Astrocyte (in vitro differentiated cells and primary cell): ENCODE measurements at places on chromosomes 3 and 15.
A peak's percentile ranks its signal among the peaks of the same experiment; 100 is the strongest.

DNA sequence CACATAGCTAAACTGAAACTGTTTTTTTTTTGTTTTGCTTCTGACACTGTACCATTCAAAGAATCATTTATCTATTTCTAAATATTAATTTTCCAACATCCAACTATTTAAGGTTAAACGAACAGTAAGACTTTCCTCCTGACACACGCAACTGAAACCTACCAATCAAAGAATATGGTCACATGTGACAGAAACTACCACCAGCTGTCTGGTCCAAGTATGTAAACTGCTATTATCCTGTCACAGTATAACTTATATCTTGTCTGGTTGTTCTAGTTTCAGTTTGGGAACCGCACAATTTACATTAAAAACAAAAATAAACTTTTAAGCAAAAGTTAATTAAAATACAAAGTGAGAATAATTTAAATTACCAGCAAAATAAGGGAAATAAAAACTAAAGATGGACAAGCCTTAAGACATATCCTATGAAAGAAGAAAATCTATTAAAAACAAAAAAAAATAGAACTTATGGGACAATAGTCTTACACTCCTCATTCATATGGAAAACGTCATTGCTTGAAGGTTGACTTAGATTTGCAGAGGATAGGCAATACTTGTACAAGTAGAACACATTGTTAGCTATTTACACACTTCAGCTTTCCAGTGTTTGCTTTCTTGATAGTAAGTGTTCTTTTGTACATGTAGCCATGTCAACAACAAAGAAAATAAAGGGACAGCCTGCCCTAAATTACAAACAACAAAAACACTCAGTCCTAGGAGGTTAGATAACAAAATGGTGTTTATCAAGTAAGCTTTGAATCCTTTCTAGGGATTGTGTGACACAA is 26.8 kb upstream of the CHRM5 start:
- no peak overlapping the region for H3K27ac ChIP-seq
- DNase-seq = no peak
- no peaks in the 10 kb centered on the region for H3K4me1 ChIP-seq
- H3K36me3 ChIP-seq = no peaks in the 10 kb centered on the region
- no peaks in the 10 kb centered on the region for H3K27me3 ChIP-seq

DNA sequence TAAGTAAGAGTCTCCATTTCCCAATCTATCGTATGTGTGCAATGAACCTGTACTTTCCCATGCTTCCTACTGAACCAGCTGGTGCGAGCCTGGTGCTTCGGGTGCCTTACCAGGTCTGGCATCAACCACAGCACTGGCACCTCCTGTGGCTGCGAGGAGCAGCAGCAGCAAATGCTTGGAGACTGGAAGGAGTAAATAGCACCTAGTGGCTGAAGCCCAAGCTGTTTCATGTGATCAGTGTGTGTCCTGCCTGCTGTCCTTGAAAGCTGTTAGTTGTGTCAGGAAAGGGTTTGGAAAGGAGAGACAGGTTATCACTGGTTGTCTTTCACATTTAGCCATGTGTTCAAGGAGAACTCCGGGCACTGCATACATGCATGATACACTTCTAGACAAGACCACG is 31.8 kb downstream of the PCOLCE2 start:
- peaks cover 12% of the 10 kb centered on the region for H3K4me1 ChIP-seq
- H3K4me3 ChIP-seq = no peak overlapping the region
- H3K36me3 ChIP-seq = no peaks in the 10 kb centered on the region
- DNase-seq = no peak
- no peak overlapping the region for H3K27ac ChIP-seq

DNA sequence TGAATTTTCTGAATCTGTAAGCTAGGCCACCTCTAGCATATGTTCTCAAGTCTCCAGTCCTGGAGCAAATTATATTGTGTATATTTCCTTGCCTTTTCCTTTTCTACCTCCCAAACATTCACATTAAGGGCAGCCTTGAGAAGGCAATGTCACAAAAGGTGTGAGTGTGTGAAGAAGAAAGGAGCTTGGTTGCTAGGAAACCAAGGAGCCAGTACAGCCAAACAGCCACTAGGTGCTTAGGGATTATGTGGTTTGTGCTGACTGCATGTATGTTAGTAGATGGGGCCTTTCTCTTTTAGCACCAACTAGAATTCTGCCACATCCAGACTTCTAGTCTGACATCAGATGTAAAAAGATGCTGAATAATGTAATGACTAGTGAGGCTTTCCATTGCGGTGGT is 118.8 kb upstream of the DAZL start:
- no peak overlapping the region for H3K4me3 ChIP-seq
- DNase-seq = peak; percentile 27
- peaks cover 8% of the 10 kb centered on the region for H3K4me1 ChIP-seq
- H3K27ac ChIP-seq = no peak overlapping the region
- H3K27me3 ChIP-seq = no peaks in the 10 kb centered on the region

GRCh38 chr3:80190051-80190450 is 422.3 kb upstream of the ROBO1 start:
- H3K4me3 ChIP-seq = peak overlapping the region; percentile 5
- peak; percentile 95 for DNase-seq
- peaks cover 9% of the 10 kb centered on the region for H3K4me1 ChIP-seq
- H3K27me3 ChIP-seq = no peaks in the 10 kb centered on the region
- peak overlapping the region; percentile 61 for H3K27ac ChIP-seq
- H3K36me3 ChIP-seq = no peaks in the 10 kb centered on the region

GRCh38 chr3:53890726-53891475 is 758 bp downstream of the SELENOK start:
- peak overlapping the region; percentile 95 for H3K27ac ChIP-seq
- peak overlapping the region; percentile 92 for H3K4me3 ChIP-seq
- peaks cover 5% of the 10 kb centered on the region for H3K36me3 ChIP-seq
- H3K4me1 ChIP-seq = peaks cover 14% of the 10 kb centered on the region
